MG63 (cell line): ENCODE measurements at places on chromosomes 1 and 21.

GRCh38 chr1:162019446-162019845 lies 4.2 kb downstream of the OLFML2B start:
- DNase-seq, result peak; percentile 38

DNA sequence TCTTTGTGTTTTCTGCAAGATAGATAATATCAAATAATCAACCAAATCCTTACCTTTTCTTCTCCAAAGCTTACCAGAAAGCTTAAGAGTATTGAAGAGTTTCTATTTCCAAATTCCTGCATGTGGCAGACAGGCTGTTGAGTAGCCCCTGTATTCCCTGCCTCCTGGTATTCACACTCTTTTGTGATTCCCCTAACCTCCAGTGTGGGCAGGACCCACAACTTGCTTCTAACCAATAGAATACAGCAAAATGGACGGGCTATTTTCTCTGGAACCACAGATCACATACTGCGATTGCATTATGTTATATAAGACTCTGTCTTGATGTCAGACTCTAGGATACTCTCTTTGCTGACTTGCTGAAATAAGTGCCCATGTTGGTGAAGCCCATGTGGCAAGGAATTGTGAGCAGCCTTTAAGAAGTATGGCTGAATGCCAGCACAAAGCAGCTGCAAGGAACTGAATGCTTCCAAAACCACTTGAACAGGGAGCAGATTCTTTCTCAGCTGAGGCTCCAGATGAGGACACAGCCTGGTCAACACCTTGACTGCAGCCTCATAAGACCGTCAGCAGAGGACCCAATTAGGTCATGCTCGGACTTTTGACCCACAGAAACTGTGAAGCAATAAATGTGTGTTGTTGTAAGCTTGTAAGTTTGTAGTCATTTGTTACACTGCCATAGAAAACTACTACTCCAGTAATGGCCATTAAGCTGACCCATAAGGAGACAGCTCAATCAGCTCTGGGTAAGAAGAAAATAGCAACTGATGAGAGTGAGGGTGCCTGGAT lies 47.9 kb upstream of the PLXNA2 start:
- DNase-seq, result no peak

GRCh38 chr1:102593276-102593675 lies 515.0 kb downstream of the COL11A1 start:
- DNase-seq, result no peak

DNA sequence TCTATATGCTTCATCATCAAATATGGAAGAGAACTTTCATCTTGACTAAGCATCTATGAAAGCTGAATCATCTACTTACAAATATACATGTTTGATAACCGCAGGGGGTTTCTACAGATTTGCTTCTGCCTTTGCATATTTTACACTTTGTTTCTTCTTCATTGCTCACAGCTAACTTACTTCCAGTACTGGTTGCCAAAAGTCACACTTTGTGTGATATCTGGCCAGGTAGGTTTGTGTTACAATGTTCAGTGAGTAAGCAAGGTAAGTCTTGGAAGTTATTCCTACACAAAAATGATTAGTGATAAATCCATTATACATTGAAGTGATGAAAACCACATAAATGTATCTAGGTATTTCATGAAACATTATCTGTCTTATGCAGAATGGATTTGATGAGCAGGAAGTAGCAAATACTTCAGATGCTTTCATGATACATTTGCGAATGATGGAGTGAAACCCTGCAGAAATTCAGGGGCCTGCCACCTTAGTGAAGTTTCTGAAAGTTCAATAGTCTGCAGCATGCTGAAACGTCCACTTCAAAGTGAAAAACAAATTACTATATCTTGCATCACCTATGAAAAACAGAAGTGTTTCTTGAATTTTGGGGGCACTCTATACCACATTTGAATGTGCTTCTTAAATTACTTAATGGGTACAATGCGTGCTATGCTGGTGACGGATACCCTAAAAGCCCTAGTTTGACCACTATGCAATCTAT lies 187.3 kb downstream of the ATP6V1G3 start:
- DNase-seq, result no peak

- DNase-seq, result no peak
Observed at GRCh38 chr1:76068953-76069561, 5.5 kb upstream of the ST6GALNAC3 start.

DNA sequence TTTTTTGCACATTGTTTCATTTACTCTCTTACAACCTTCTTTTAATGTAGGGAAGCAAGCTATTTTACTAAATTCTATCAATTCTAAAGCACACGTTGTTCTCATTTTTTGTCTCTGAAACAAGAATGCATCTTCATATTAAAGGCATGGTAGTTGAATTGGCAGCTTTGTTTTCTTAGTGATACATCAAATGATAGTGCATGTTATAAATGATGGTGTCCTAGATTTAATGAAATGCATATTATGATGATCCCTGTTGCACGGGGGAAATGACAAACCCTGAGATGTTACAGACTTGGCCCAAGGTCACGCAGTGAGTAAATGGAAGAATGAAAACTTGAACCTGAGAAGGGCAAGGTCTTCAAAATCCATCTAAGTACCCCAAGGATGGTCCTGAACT lies 213.1 kb downstream of the KAZN start:
- no peak for DNase-seq

- no peak for DNase-seq
Observed at GRCh38 chr1:208227366-208227765, 16.8 kb downstream of the PLXNA2 start.

- DNase-seq, result no peak
Observed at GRCh38 chr1:34768856-34769255, 9.3 kb downstream of the GJB4 start.

DNA sequence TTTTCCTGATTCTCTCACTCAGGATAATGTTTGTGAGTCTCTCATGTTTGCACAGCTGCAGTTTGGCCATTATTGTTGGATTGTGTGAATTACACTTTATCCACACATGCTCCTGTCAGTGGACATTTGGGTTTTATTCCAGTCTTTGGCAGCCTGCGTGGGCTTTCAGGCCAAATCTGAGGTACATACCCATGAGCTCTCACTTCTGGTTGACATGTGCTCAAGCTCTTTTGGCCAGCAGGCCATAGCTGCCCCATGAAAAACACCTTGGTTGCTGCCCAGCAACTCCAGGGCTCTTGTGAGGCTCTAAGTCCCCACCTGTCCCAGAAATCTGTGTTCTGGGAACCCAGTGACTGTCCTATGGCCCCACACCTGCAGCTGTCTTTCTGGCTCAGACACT lies 124.5 kb upstream of the GALNT2 start:
- DNase-seq, result no peak

DNA sequence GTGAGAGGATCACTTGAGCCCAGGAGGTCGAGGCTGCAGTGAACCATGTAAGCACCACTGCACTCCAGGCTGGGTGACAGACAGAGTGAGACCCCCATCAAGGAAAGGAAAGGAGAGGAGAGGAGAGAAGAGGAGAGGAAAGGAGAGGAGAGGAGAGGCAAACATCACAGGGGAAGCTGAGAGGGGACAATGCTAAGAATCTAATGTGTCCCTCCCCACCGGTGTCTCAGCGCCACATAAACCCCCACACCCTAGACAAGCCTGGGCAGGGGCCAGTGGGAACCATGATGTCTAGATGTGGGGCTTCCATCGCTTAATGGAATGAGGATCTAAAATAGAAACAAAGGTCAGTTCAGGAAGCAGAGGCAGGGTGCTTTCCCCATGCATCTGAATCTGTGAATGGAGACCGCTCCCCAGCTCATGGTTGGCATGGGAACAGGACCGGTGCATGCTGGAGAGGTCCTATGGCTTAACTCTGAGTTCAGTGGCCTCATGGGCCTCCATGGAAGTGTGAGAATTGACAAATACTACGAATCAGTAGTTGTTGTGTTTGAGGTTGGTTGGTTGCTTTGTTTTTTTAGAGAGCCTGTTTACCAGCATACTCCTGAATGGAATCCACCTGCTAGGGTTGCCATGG lies 16.3 kb upstream of the LAPTM5 start:
- no peak for DNase-seq

GRCh38 chr21:31993826-31994825 lies 121.3 kb downstream of the HUNK start:
- no peak for DNase-seq

DNA sequence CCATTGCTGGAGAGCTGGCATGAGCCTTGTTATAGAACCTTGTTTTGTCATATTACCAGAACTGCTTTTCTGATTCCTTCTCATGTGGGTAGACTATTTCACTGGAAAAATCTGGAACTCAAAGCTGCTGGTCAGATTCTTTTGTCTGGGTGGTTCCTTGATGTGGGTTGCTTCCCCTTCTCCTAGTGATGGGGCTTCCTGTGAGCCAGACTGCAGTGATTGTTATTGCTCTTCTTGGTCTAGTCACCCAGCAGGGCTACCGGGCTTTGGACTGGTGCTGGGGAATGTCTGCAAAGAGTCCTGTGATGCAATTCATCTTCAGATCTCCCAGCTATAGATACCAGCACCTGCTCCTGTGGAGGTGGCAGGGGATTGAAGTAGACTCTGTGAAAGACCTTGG lies 59.4 kb downstream of the GPR137B start:
- DNase-seq, result no peak

- no peak for DNase-seq
Observed at GRCh38 chr1:29959356-29959755, 723.0 kb downstream of the PTPRU start.

DNA sequence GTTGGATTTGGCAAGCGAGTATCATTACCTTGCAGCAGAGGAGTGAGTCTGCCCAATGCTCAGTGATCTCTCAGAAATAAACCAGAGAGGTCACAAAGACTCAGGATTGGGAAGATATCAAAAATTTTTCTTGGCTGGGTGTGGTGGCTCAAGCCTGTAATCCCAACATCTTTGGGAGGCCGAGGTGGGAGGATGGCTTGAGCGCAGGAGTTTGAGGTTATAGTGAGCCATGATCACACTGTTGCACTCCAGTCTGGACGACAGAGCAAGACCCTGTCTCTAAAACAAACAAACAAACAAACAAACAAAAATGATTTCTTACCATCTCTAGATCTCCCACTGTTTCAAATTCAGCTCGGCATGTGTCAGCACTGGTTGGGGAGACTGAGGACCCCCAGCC lies 13.3 kb upstream of the BECN2 start:
- no peak for DNase-seq

DNA sequence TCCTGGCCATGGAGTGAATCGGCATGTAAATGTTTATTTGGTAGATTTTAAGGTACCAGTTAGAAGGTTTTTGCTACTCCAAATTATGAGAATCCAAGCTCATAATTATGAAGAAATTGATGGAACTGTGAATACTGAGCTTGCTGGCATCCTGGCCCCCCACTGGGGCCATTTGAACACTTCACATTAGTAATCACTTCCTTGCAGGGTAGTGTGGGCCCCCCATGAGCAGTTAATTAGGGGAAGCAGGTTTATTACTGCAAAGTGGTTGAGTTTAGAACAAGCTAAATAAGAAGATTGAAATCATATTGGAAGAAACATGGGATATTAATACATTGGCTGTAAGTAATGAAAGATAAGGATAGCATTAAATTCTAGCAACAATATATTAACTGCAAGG lies 86.7 kb downstream of the S1PR1 start:
- DNase-seq, result no peak

DNA sequence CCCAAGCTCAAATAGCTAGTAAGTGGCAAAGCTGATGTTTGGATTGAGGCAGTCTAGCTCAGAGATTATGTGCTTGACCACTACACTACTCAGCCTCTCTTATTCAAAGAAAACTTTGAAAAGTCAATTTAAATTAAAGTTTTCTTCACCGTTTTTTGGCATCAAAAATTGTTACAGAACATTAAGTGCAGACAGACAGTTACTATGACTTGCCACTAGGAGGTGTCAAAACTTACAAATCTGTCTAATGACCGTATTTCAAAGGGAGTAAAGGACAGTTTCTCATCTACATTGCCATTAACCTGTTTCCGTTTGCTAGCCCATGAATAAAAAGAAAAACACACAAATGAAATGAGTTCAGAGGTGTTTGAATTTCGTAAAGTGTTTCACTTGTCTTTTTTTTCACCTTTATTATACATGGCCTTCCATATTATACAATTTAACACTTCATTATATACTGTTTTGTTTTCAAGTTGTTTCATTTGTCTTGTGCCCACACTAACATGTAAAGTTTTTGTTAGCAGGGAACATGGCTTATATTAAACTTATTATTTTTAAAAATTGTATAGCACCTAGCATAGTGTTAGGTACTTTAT lies 57.4 kb upstream of the MTF2 start:
- no peak for DNase-seq

GRCh38 chr1:231512147-231512698 lies 16.2 kb upstream of the TSNAX start:
- no peak for DNase-seq

DNA sequence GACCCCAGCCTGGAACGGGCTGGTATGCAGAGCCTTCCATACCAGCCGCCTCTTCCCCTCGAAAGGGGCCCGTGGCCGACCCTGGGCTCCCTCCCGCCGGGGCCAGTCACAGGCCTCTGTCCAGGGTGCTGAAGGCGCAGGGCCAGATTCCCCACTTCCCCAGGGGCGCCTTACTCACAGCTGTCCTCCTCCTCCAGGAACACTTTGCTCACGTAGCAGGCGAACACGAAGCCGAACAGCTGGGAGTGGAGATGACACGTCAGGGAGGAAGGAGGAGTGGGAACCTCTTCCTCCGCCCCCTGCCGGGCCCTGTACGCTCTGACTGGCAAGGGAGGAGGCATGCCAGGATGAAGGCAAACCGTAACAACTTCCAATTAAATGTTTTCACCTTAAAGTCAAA lies 57.3 kb downstream of the NKAIN1 start:
- peak; percentile 91 for DNase-seq

DNA sequence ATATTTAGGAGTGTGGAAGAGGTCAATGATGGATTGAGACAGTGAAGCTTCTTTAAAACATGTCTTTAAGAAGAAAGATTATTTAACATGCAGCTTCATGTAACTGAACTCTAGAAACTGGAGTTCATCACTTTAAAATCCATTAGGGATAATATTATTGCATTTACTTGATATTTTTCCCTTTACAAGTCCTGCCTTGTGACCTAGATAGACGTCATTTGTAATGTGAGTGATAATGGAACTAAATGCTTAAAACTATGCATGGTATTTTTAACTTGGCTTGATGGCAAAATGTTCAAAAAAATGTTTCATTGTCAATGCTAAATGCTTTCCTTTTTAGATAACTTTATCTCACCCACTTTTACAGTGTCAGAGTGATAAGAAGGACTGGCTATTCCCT lies 723.7 kb downstream of the RWDD3 start:
- DNase-seq, result no peak

GRCh38 chr1:171081314-171081753 lies 9.4 kb upstream of the FMO3 start:
- DNase-seq, result no peak

DNA sequence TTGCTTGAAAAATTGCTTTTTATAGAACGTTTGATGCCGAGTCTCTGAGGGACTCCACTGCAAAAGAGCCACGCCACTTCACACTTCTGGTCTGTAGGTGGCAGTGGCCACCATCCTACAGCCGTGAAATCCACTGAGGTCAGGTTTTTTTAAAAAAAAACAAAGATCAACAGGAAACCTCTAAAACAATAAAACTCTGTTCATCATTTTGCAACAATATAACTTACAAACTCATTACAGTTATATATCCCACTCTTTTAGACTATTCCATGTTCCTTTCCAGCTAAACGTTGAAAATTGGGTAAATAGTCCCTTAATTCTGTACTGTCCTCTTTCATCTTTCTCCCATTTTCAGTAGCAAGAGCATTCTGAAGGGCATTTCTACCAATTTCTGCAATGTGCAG lies 64.6 kb upstream of the FMN2 start:
- DNase-seq, result peak; percentile 48
